ENCODE measurements at places on chromosomes 4 and X.

DNA sequence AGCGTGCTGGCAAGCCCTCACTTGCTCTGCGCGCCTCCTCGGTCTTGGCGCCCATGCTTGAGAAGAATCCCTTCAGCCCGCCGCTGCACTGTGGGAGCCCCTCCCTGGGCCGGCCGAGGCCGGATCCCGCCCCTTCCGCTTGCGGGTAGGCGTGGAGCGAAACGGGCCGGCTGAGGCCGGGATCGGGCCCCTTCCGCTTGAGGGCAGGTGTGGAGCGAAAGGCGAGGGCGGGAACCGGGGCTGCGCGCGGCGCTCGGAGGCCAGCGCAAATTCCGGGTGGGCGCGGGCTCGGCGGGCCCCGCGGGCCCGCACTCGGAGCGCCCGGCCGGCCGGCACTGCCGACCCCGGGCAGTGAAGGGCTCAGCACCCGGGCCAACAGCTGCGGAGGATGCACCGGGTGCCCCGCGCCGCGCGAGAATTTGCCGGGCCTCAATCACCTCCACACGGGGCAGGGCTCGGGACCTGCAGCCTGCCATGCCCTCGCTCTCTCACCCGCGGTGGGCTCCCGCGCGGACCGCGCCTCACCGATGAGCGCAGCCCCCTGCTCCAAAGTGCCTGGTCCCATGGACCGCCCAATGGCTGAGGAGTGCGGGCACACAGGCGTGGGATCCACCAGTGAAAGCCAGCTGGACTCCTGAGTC is 58.1 kb upstream of the GBA3 start:
- DNase-seq: no peak

- DNase-seq: no peak
These were observed 35.9 kb upstream of the PHOX2B start for GRCh38 chr4:41784191-41784979.

GRCh38 chr4:139556724-139557555 is 921 bp upstream of the SETD7 start:
- DNase-seq: no peak

- DNase-seq: no peak
These were observed at the start of gene SLC6A14 for GRCh38 chrX:116436358-116436816. Gene SLC6A14, plus strand, starts transcription at chrX:116436606. Its CDS starts 104 bp downstream, at chrX:116436710.

- no peak for DNase-seq
These were observed 153.5 kb downstream of the HHIP start for GRCh38 chr4:144799486-144799885.

GRCh38 chr4:4864940-4865704 is 5.7 kb downstream of the MSX1 start:
- no peak for DNase-seq
